ENCODE measurements at places on chromosomes 7 and 10.

GRCh38 chr7:109901926-109902325, 1189.0 kb upstream of the LRRN3 start:
- no peak for DNase-seq

GRCh38 chr10:132527339-132528063, 10.1 kb upstream of the INPP5A start:
- no peak for DNase-seq

- no peak for DNase-seq
Observed at GRCh38 chr7:17405786-17406185, 107.3 kb downstream of the AHR start.

DNA sequence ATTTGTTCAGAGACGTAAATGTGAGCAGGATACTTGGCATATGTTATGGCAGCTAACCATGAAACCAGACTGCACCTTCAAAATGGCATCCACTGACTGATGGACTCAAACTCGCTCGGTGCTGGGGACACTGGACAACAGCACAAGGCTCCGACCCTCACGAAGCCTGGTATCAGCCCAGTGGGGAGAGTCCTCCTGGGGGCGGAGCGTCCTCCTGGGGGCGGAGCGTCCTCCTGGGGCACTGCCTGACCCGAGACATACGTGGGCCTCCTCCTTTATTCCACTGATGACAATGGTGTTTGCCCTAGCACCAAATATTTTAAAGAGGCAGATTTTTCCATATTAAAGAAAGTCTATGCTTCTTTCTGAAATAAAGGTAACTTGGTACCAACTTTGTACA, 39.5 kb downstream of the ESYT2 start:
- no peak for DNase-seq

DNA sequence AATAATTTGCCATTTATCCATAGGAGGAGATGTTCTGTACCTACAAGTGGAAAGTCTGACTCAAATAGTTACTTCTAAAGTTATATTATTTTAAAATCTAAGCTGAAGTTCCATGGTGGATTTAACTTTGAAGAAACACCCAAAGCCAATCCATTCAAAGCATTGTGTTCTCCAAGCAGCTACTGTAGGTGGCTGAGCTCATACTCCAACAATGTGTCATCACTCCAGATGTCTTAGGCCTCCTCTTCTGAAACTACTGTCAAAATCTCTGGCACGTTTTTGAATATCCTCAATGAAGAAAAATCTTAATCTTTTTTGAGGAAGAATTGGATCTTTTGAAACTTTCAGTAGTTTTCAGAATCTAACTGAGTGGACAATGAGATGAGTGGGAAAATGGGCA, 169.1 kb downstream of the PTEN start:
- DNase-seq = no peak

GRCh38 chr7:43658718-43659548, 70.4 kb downstream of the COA1 start:
- DNase-seq = no peak

Measured in C1 segment of cervical spinal cord (tissue), 14 donors.